ENCODE measurements at places on chromosomes 2 and 18.
A peak's percentile ranks its signal among the peaks of the same experiment; 100 is the strongest.

DNA sequence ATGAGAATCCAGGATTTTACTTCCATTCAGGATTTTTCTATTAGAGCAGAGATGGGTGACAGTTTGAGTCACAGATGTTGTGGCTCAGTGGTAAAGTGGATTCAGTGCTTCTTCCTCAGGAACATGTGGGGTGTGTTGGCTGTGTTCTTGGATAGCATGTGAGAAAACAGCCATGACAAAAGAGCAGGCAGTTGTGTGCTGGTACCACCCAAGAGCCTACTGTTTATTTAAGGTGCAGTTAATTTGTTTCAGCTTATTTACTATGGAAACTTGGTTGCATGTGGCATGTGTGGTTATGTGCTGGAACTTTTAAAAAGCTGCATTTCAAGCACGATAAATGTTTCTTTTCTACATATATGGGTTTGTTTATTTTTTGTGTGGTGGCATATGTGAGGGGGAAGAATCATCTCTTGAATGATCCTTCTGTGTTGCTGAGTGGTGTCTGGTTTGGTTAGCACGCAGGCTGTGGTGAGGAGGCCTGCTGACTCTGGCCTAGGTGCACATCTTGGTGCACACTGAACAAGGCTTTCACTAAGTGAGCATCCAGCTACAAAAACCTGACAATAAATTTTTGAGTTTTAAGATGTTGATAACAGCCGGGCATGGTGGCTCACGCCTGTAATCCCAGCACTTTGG is 67.3 kb downstream of the SPTBN1 start:
- no peak overlapping the region for H3K27ac ChIP-seq
- H3K4me1 ChIP-seq = peaks cover 39% of the 10 kb centered on the region
- peaks cover 30% of the 10 kb centered on the region for H3K36me3 ChIP-seq
- H3K4me3 ChIP-seq = no peak overlapping the region

GRCh38 chr2:121199281-121200010 is 85.6 kb downstream of the TFCP2L1 start:
- no peak overlapping the region for H3K27ac ChIP-seq
- peaks cover 18% of the 10 kb centered on the region for H3K4me1 ChIP-seq
- no peak for DNase-seq
- no peaks in the 10 kb centered on the region for H3K27me3 ChIP-seq

- no peaks in the 10 kb centered on the region for H3K36me3 ChIP-seq
- H3K4me1 ChIP-seq = no peaks in the 10 kb centered on the region
- no peaks in the 10 kb centered on the region for H3K27me3 ChIP-seq
- H3K27ac ChIP-seq = no peak overlapping the region
- H3K4me3 ChIP-seq = no peak overlapping the region
Observed at GRCh38 chr2:151869291-151869690, 41.1 kb upstream of the ARL5A start.

DNA sequence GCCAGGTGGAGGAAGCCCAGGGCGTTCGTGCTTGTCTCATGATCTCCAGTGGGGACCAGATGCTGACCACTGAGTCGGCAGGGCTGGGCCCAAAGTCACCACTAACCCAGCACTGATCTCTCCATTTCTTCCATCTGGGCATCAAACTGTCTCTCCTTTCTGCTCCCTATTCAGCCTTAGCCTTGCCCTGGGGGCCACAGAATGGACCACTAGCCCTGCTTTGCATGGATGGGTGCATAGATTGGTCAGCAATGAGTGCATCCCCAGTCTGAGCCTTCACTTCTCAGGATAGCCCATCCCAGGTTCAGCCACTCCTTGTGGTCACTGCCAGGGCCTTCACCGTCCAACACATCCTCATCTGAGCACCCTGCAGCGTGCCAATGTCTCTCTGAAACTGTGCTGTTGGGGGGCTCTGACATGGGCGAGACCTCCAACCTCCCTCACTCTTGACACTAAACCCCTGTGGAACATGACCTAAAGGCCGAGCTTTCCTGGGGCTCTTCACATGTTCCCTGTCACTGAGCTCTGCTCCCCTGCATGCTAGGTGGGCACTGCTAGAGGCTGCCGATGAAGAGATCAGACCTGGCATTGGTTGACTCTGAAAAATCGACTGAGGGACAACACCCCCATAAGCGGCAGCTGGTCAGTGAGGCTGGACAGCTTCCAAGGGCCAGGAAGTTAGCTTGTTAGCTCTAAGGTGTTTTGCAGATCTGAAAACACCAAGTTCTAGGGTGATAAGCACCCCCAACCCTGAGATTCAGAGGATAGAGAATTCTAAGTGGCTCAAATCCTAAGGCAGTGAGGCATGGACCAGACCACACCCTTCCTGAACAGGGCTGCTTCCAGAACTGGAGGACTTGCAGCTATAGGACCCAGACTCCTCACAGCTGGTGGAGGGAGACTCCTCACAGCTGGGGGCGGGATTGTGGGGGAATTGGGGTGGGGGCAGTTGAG is 61.7 kb downstream of the HS1BP3 start:
- H3K4me3 ChIP-seq = no peak overlapping the region
- DNase-seq = no peak
- H3K4me1 ChIP-seq = peaks cover 43% of the 10 kb centered on the region
- no peaks in the 10 kb centered on the region for H3K27me3 ChIP-seq
- no peaks in the 10 kb centered on the region for H3K36me3 ChIP-seq
- H3K27ac ChIP-seq = no peak overlapping the region

DNA sequence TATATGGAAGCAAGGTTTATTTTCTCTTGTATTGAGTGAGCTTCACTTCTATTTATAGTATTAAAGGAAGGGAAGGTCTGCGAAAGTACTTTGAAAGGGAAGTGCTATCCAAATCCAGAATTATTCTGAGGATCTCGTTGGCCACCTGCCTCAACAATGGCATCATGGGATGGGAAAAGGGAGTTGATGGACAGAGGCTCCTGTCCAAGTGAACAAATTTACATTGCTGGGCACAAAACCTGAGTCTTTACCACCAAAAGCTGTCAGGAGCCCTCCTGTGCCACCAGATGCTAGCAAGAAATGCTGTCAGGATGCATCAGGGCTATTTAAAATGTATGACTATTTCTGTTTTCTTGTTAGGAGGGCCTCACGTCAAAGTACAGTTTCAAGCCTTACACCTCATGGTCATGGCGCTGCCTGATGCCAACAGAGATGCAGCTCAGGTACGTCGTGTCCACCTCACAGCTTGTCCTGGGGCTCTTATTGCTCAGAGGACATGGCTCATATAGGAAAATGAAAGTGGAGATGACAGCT is 157.3 kb downstream of the ARHGAP28 start:
- no peak overlapping the region for H3K4me3 ChIP-seq
- no peaks in the 10 kb centered on the region for H3K4me1 ChIP-seq
- H3K36me3 ChIP-seq = no peaks in the 10 kb centered on the region
- no peaks in the 10 kb centered on the region for H3K27me3 ChIP-seq

- no peak overlapping the region for H3K27ac ChIP-seq
- no peak for DNase-seq
- H3K27me3 ChIP-seq = no peaks in the 10 kb centered on the region
- no peaks in the 10 kb centered on the region for H3K4me1 ChIP-seq
- H3K4me3 ChIP-seq = no peak overlapping the region
Observed at GRCh38 chr2:218027426-218028188, 24.8 kb upstream of the TNS1 start.

DNA sequence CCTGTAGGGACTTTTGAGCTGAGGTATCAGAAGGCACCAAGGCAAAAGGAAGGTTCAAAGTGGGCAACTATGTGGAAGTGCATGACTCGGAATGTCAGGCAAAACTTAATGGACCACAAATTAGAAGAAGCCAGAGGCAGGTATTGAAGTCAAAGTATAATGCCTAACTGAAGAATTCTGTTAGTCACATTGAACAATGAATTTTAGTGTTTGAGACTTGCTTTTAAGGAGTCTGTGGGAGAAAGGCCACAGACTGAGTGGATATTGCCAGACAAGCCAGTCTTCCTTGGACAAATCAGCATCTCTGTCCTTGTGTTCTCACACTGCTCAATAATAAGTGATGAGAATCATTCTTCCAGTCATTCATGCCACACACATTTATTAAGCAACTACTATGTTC is 498.9 kb downstream of the STK39 start:
- no peaks in the 10 kb centered on the region for H3K36me3 ChIP-seq
- no peaks in the 10 kb centered on the region for H3K4me1 ChIP-seq
- H3K27ac ChIP-seq = no peak overlapping the region
- DNase-seq = no peak
- H3K4me3 ChIP-seq = no peak overlapping the region

GRCh38 chr2:120347396-120348060 is 1.6 kb downstream of the INHBB start:
- no peak for DNase-seq
- no peak overlapping the region for H3K27ac ChIP-seq
- H3K27me3 ChIP-seq = no peaks in the 10 kb centered on the region
- H3K4me3 ChIP-seq = peak overlapping the region; percentile 47
- no peaks in the 10 kb centered on the region for H3K36me3 ChIP-seq
- H3K4me1 ChIP-seq = peaks cover 47% of the 10 kb centered on the region

- no peaks in the 10 kb centered on the region for H3K4me1 ChIP-seq
- no peak overlapping the region for H3K4me3 ChIP-seq
- no peaks in the 10 kb centered on the region for H3K36me3 ChIP-seq
- DNase-seq = no peak
- no peaks in the 10 kb centered on the region for H3K27me3 ChIP-seq
Observed at GRCh38 chr2:168705534-168706470, 96.6 kb upstream of the NOSTRIN start.

GRCh38 chr2:239779584-239779983 is 245.6 kb downstream of the NDUFA10 start:
- no peak overlapping the region for H3K4me3 ChIP-seq
- no peaks in the 10 kb centered on the region for H3K4me1 ChIP-seq
- peaks cover 5% of the 10 kb centered on the region for H3K27me3 ChIP-seq
- no peaks in the 10 kb centered on the region for H3K36me3 ChIP-seq
- no peak overlapping the region for H3K27ac ChIP-seq

DNA sequence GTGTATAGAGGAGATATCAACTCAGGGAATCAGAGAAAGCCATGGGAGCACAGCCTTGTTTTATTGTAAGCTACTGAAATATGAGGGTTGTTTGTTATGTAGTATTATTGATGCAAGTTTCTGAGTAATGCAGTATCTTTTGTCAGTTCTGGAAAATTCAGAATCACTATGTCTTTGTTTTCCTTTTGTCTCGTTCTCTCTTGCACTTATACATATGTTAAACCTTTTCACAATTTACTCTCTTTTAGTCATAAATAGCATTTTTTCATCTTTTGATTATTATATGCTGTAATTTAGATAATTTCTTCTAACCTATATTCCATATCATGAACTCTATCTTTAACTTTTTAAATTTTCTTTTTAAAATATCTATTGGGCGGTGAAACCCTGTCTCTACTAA is 85.0 kb upstream of the COL3A1 start:
- DNase-seq = no peak
- no peak overlapping the region for H3K27ac ChIP-seq
- H3K27me3 ChIP-seq = no peaks in the 10 kb centered on the region
- H3K36me3 ChIP-seq = no peaks in the 10 kb centered on the region
- H3K4me1 ChIP-seq = no peaks in the 10 kb centered on the region
- H3K4me3 ChIP-seq = no peak overlapping the region

- no peaks in the 10 kb centered on the region for H3K4me1 ChIP-seq
- no peak overlapping the region for H3K4me3 ChIP-seq
- no peak for DNase-seq
- no peaks in the 10 kb centered on the region for H3K27me3 ChIP-seq
Observed at GRCh38 chr2:186718903-186719302, 25.0 kb downstream of the FAM171B start.

GRCh38 chr2:101766871-101767739 is 69.6 kb downstream of the MAP4K4 start:
- no peaks in the 10 kb centered on the region for H3K36me3 ChIP-seq
- H3K27ac ChIP-seq = peak overlapping the region; percentile 56
- no peak for DNase-seq
- H3K27me3 ChIP-seq = no peaks in the 10 kb centered on the region
- H3K4me3 ChIP-seq = peak overlapping the region; percentile 14

- peak overlapping the region; percentile 69 for H3K27ac ChIP-seq
- no peaks in the 10 kb centered on the region for H3K4me1 ChIP-seq
- H3K4me3 ChIP-seq = no peak overlapping the region
Observed at GRCh38 chr18:3526421-3527354, 76.7 kb downstream of the TGIF1 start.

- H3K27me3 ChIP-seq = no peaks in the 10 kb centered on the region
- H3K4me3 ChIP-seq = no peak overlapping the region
Observed at GRCh38 chr2:210000464-210001324, 1.7 kb upstream of the RPE start.

GRCh38 chr18:62612776-62613175 is 90.0 kb downstream of the ZCCHC2 start:
- no peak overlapping the region for H3K27ac ChIP-seq
- DNase-seq = no peak
- H3K27me3 ChIP-seq = no peaks in the 10 kb centered on the region

DNA sequence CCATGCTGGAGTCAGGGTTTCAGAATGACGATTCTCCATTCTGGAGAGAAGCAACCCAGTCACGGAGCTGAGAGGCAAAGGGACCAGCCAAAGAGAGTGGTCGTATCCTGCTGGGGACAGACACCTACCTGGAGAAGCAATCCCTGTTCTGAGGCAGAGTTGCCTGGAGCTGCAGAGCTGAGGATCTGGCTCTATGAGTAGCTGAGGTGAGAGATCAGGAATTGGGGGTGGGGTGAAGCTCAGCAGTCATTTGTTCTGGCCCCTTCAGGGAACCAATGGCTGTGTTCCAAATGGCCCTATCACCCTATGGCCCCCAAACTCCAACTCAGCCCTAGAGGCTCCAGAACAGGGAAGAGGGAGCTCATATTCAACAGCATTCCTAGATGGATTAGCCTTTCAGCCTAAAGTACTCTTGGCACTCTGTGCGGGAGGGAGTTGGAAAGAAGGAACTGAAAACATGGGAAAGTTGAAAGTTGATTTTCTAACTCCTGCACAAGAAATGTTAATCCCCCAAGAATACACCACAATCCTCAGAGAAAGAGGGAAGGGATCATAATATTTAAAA is 3.3 kb upstream of the ATRAID start:
- no peak overlapping the region for H3K27ac ChIP-seq
- no peak for DNase-seq
- H3K4me3 ChIP-seq = no peak overlapping the region
- H3K27me3 ChIP-seq = no peaks in the 10 kb centered on the region
- H3K4me1 ChIP-seq = no peaks in the 10 kb centered on the region

DNA sequence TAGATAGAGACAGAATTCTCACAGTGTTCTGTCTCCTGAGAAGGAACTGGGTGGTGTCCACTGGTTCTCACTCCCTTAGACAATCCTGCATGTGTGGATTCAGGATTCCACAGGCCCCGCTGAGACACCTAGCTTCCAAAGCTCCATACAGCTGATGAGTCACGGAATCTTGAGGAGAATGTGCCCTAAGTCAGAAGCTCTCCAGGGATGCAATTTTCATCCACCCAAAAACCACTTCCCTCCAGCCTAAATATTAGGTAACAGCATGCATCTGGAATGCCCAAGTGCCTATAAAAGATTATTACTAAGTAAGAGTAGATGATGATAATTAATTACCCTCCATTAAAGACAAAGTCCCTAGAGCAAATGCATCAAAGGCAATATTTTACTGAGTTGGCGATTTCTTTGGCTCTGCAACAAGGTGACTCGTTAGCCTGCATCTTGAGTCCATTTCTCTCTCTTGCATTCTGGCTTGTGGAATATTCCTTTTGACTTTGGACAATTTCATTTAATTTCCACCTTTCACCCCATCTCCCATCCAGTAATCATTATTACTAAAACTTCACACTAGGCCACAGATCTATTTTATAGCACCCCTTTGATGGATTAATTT is 475.1 kb downstream of the TNS1 start:
- H3K27me3 ChIP-seq = no peaks in the 10 kb centered on the region
- DNase-seq = no peak
- H3K4me1 ChIP-seq = no peaks in the 10 kb centered on the region
- H3K27ac ChIP-seq = no peak overlapping the region
- H3K4me3 ChIP-seq = no peak overlapping the region
- no peaks in the 10 kb centered on the region for H3K36me3 ChIP-seq

GRCh38 chr2:6909431-6910385 is 7.5 kb upstream of the RNF144A start:
- no peak overlapping the region for H3K4me3 ChIP-seq
- no peak for DNase-seq
- H3K27ac ChIP-seq = peak overlapping the region; percentile 40
- no peaks in the 10 kb centered on the region for H3K36me3 ChIP-seq
